ENCODE measurements at places on chromosomes 5 and 9.

DNA sequence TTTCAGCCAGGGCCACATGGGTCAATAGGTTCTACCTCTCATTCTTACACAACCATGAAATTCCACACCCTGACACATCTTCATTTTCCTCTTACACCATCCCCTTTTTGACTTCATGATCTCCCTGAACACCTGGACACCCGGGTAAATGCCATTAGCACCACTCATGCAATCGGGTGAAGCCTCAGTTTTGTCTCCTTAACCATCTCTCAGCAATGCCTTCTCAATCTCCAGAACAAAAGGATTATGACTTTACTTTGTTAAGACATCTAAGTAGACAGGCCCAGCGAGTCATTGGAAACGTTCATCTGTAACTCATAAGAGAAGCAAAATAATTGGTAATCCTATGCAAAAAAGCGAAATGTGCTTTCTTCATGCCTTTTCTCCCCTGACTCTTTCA lies 49.9 kb downstream of the ADAMTS12 start:
- no peak for DNase-seq

GRCh38 chr9:107778661-107779060 lies 289.1 kb upstream of the KLF4 start:
- DNase-seq, result no peak

DNA sequence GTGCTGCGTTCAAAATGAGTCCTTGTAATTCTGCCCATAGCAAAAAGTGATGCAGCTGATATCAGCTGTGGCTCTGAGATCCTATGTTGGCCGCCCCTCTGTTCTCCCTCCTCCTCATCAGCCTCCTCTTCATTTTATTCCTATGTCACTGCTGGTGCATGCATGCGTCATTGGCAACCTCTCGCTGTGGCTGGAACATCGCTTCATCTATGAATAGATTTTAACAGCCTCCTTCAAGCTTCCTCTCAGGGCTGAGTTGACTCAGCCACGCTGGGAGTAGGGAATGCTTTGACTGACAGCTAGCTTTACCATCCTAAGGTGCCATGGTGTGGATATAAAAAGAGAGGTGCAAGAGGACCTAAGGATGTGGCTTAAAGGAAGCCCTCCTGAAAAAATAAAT lies 303.5 kb downstream of the PLK2 start:
- no peak for DNase-seq

GRCh38 chr5:29229461-29229860 lies 1964.0 kb upstream of the CDH6 start:
- no peak for DNase-seq

DNA sequence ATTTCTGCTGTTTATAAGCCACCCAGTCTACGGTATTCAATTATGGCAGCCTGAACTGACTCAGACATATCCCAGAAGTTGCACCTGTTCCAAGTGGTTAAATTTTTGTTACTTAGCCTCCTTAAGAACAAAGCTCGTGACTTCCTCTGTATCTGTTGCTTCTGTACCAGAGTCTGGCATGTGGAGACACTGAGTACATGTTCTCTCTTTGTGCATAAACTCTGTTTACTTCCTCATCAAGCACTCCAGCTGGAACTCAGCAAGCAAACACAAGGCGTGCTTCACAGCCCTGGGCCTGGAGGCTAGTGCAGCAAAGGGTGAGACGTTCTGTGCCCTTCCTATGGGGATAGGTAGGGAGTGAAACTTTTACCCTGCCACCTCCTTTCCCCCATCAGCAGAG lies 19.0 kb downstream of the C9orf152 start:
- no peak for DNase-seq

DNA sequence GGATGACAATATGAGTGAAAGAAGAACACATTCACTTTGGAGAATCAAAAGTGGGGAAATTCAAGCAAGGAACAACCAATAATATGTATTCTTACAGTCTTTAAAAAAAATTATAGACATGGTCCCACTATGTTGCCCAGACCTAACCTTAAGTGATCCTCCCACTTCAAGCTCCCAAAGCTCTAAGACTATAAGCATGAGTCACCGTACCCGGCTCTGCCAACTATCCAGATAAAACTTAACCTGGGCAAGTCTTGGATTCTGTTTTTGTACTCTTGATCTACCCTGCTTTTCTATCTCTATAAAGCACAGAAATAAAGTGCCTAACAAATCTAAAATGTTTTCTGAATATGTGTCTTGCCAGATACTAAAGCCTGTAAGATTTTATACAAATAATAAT lies 30.9 kb downstream of the CEMIP2 start:
- no peak for DNase-seq

- DNase-seq, result no peak
Observed at GRCh38 chr5:1103505-1104326, 8.1 kb downstream of the SLC12A7 start.

GRCh38 chr5:37855438-37855837 lies 15.6 kb upstream of the GDNF start:
- DNase-seq, result no peak

DNA sequence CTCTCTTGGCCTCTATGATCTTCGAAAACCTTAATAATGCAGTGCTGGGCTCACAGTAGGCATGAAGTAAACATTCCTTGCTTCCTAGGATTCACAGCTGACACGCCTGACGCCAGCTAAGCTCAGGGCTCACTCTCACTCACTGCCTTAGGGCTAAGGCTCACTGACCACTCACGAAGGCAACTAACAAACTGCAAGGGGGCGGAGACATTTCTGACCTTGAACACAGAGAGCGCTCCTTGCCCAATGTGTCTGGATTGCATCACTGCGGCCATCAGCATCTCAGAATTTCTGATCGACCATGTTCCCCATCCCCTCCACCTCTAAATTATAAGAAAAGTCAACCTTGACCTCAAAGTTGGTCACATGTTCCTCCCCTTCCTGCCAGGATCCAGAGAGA lies 372.6 kb downstream of the EBF1 start:
- DNase-seq, result no peak

- DNase-seq, result no peak
Observed at GRCh38 chr5:18553269-18553668, 919.0 kb downstream of the TAF11L14 start.

DNA sequence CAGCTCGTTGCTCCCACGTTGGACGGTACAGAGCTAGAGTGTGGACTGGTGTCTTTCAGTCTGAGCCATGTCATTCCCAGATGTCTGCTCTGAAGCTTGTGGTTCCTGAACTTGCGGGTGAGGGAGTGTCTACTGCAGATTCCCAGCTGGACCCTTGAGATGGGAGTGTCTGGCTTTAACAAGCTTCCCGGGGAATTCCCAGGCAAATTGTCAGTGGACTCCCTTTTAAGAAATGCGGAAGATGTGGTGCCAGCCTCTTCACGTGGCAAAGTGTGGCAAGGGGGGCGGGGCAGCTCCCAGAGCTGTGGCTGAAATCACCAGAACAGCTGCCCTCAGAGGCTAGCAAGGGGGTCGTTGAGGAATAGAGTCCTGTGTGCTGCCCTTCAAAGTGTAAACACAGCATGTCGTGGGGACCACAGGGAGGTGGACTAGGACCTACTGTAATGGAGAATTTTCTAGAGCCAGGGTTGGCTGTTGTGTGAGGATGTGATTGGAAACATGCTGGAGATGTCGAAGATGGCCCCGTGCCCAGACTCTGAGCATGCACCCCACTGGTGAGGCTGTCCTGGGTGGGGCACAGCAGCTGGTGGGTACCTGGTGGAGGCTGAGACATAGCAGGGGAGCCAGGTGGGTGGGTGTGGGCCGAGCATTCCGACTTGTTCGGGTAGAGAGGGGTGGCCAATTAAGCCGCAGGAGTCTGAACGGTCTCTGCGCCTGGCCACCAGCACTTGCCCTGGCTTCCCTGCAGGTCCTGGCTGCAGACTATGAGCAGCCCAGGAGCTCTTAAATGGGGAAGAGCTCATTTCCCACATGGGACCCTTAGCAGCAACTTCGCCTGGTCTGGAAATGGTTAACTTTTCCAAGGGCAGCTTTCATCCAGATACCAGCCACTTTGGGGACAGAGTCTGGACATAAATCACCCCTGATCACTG lies 37.4 kb downstream of the PRRX2 start:
- DNase-seq, result no peak

GRCh38 chr5:68230285-68230684 lies 14.7 kb downstream of the PIK3R1 start:
- no peak for DNase-seq

- DNase-seq, result no peak
Observed at GRCh38 chr5:61999371-61999770, 306.6 kb upstream of the KIF2A start.

GRCh38 chr9:7173139-7173538 lies 415.4 kb downstream of the KDM4C start:
- DNase-seq, result no peak

DNA sequence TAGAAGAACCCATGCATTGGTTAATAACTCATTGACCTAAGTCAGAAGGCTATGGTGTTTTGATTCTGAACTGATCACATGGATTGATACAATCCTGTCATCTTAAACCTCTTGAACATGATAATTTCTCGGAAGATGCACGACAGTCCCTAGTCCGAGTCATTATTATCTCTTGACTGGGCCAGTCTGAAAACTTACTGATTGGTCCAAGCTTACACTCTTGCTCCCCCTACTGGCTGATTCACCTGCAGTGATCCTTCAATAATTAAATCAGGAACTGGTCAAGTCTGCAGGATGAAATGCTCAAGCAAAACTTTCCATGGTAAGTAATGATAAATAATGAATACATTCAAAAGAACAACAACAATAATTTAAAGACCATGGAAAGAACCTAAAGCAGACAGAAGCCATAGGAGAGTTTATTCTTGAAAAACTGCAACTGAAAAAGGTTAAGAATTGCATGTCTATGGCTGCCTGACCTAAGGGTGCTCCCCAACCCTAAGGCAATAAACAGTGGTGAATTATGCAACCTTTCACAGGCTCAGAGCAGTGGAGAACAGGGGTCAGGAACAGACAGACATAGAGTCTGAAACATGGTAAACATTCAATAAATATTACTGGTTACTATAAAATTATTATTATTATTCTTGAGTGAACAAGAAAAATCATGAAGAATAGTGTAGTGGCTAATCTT lies 79.3 kb downstream of the BRINP1 start:
- DNase-seq, result no peak

DNA sequence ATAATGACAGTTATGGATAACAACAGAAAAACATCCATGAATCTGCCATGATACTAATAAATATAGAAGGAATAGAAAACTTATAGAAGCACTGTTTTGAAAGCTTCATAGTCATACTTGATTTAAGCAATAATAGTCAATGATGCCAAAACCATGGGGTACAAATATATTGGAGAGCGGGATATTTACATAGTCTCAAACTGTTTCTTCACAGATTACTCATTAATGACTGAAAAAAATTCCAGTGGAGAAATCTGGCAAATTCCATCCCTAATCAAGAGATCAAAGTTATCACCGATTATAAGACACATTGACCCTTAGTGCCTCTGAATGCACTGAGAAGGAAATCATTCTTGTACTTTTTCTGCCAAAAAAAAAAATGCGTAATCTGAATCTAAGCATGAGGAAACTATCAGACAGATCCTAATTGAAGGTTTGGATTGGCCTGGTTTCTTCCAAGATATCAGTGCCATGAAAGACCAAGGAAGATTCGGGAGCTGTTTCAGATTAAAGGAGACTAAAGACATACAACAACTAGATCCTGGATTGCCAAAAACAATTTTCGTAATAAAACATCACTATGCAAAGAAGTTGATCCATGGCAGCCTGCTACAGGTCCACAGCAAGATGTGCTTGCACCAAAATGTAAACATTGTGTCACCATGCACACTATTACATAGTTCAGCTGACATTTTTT lies 106.2 kb downstream of the GOLPH3 start:
- DNase-seq, result no peak

GRCh38 chr5:96257904-96258303 lies 175.1 kb downstream of the PCSK1 start:
- DNase-seq, result no peak

GRCh38 chr5:57171816-57172465 lies 1.9 kb upstream of the GPBP1 start:
- no peak for DNase-seq

DNA sequence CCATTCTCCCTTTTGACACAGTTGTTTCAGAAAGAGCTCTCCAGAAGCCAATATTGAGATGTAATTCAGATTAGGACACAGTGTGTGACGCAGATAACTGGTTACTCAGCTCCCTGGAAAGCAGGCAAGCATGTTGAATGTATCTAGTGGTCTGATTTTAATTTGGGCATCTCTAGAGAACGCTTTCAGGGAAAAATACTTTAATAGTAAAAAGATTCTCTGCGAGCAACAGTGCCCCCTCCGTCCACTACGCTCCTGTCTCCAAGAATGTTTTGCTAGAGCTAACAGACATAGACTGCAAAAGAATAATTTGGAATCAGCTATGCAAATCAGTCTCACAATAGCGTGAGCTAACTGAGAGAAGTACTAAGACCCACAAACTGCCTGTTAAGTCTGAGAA lies 23.3 kb downstream of the CFAP90 start:
- no peak for DNase-seq

DNA sequence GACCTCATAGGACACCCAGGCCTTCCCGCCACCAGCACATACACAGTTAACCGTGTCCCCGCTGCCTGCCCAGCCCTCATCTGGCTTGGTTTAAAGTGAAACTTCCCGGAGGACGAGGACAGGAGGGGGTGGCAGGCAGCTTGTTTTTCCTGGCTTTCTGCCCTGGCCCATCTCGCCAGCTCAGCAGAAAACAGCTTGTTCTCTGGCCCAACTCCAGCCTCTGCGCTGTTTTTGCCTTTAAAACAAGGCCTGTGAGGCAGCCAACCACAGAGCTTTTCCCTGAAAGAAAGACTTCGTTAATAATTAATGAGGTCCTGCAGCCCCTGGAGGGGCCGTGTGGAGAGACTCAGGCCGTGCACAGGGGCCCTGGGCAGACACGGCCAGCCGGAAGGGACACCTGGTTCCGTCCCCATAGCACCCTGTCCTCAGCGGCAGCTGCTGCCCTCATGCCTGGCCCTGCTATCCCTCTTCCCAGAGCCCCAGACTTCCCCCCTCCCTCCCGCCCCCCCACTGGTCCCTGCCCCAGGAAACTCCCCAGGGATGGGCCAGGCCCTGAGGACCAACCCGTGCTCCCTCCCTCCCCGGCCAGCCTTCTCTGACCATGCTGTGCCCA lies 108.7 kb downstream of the RXRA start:
- DNase-seq, result no peak

GRCh38 chr9:18855656-18856055 lies 177.4 kb downstream of the SAXO1 start:
- no peak for DNase-seq

DNA sequence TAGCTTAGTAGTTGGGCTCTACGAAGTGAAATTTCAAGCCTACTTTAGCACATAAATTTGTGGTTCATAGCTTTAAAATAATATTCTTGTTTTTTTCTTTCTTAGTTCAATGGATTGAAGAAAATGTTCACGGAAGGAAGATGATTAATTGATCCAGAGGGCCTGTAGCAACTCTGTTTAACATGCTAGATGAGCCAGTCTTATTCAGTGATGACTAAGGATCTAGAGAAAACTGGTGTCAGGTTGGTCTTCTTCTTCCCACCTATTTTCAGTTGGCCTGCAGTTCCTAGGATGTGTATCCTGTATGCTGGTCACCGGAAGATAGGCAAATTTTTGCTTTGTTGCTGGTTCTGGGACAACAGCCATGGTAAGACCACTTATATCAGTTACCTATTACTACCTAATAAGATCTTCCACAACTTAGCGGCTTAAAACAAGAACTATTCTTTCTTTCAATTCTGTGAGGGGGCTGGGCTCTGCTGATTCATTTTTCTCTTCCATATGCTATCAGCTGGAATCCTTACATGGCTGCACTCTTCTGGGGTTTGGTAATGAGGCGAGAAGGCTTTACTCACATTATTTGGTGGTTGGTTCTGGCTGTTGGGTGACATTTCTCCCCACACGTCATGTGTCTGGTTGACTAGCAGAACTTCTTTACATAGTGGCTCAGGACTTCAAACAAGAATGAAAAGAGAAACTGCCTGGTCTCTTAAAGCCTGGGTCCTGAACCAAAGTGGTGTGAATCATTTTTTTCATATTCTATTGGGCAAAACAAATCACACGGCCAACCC lies 182.7 kb upstream of the ACTBL2 start:
- no peak for DNase-seq
